Activated naive CD4-positive, alpha-beta T cell treated with anti-CD3 and anti-CD28 coated beads, Interleukin-2, amount 50 U/mL, for 16 hours (primary cell): ENCODE measurements at places on chromosomes 3 and 15.
A peak's percentile ranks its signal among the peaks of the same experiment; 100 is the strongest.

DNA sequence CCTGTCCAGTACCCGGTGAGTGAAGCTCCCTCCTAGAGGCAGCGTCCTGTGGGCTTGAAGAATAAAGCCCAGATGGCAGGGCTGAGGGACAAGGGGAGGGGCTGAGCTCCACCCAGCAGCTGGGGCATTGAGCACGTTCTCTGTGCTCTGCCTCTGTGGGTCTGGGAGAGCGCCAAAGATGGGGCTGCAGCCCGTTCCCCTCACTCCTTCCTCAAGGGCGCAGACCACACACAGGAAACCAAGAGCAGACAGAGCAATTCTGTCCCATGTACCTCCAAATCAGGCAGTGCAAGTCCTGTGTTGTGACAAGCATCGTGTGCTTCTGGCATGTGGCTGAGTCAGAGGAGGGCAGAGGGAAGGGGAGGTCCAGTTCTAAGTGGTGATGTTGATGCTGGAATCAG, 15.7 kb upstream of the KIF23 start:
- DNase-seq = no peak

- DNase-seq = no peak
Observed at GRCh38 chr3:125318871-125319270, 56.3 kb downstream of the ZNF148 start.

DNA sequence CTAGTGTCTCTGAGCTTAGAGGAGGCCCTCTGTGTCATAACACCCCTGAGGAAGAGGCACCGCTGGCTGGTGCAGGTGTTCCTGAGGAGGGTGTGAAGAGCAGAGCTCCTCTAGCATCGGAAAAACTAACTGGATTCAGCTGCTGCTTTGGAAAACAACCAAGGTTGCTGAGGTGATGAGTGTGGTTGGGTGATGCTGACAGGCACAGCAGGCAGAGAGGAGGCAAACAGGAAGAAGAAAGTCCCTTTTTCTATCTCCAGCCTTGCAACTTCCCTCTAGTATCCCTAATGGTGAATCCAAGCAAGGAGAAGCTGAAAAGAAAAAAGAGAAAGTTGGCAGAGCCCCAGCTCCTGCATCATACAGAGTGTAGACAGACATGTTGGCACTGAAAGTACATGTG, 3.8 kb upstream of the OR4F15 start:
- no peak for DNase-seq

DNA sequence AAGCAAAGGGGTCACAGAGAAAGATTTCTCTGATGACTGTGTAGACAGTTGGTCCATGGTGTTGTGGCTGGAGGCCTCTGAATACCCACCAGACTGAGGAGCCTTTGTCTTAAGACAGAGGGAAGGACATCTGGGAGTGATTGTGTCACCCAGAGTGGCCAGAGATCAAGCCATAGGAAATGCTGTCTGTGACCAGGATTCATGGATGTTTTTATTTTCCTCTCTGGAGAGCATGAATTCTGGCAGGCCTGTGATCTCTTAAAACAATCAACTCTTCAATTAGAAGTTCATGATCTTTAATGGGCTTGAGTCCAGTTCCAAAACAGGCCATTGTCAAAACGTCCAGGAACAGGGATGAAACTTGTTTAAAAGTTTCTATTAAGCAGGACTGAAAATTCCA, 198.9 kb upstream of the CTDSPL start:
- no peak for DNase-seq

GRCh38 chr3:134917631-134918030, 122.6 kb downstream of the EPHB1 start:
- no peak for DNase-seq

GRCh38 chr3:69698728-69699127, 40.5 kb upstream of the MITF start:
- DNase-seq = no peak

- no peak for DNase-seq
Observed at GRCh38 chr3:4224331-4224730, 78.8 kb upstream of the SETMAR start.

DNA sequence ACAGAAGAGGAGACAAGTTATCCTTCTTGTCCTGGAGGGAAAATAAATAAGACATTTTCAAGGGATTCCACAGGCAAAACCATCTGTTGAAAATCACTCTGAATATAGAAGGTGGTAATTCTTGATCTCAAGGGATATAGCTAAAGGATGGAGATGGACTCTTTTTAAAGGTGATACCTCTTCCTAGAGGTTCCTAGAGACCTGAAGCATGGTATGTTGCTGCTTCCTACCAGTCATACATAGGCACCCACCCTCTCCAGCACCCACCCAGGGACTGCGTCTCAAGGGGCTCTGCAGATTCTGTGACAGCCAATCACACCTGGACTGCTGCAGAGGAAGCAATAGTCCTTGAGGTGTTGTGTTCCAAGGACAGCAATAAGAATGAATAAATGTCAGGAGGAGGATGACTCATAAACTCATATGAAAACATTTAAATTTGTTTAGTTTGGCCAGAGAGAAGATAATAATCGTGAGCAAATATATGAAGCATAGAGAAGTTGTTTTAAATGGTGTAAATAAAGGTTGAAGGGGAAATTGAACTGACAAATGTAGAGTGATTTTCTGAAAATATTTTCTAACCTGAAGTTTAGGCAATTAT, 741.6 kb upstream of the CBLB start:
- DNase-seq = no peak

- DNase-seq = no peak
Observed at GRCh38 chr15:80615783-80616391, 79.2 kb upstream of the ABHD17C start.

DNA sequence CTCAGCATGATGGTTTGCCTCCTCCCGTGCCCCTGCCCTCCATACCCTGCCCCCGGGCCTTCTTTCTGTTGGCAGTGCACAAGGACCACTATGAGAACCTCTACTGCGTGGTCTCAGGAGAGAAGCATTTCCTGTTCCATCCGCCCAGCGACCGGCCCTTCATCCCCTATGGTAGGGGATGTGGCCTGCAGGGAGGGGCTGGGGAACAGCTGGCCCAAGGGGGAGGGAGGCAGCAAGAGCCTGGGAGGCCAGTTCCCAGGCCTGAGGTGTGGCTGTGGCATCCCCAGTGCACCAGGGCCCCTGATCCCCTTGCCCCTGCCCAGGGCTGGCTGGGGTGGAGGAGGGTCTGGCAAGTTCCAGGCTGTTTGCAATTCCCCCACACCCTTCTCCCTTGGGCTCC, 2.6 kb upstream of the PLA2G4B start:
- no peak for DNase-seq

DNA sequence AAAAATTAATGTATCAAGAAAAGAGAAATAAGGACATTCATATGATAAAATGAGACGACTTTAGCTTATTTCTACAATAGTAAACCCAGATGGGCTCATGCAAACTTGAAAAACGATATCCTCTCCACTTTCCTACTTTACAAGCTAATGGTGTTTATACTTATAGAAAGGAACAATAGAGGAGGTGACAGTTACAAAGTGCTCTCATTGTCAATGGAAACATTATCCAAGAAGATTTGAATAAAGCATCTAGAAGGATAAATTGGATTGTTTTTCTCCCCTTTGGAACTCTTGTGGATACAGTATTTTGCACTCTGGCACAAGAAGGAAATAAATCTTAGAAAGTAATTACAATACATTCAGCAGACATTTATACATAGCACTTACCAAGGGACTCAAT, 20.2 kb upstream of the CCDC66 start:
- DNase-seq = no peak

DNA sequence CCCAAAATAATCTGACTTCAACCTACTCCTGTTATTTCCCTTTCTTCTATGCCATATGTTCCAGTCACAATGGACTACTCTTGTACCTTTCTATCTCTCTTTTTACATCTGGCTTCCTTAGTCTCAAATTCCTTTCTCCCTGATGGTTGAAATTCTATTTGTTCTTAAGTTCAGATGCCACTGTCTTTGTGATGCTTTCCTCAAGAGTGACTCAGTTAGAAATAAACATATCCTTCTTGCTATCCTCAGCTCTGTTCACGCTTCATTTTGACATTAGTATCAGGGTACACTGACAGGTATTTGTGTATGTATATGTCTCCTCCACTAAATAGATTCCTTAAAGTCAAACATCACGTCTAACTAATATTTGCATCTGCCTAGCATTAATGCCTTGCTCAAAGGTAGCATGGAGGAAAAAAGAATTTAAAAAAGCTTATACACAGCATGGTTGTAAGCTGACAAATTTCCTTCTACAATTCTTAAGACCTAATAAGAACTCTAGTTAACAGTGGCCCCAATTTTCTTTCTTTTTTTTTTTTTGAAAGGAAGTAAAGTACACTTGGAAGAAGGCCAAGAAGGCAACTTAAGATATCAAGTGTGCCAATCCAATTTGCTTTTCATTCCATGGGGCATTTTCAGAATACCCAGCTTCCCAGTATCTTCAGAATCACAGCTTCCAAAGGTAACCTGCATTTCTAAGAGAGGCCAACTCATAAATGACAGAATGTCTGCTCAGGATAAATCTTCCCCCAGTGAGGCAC, 58.0 kb downstream of the CHAC1 start:
- DNase-seq = no peak

- no peak for DNase-seq
Observed at GRCh38 chr3:131972091-131972490, 62.7 kb downstream of the CPNE4 start.

DNA sequence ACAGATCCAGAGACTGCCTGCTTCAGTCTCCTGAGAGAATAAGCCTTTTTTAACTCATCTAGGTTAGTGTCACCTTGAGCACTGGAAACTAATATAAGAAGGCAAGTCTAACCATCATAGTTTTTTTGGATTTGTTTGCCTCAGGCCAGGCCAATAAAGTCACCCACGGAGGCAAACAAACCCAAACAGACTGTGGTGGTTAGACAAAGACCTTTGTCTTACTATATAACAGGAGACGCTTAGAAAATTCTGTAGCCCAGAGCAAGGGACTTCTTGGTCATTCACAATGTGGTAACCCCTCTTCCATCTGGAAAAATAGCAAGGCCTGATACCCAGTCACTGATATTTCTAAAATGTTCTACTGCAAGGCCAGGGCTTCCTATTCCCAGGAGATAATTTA, 45.3 kb upstream of the PPP2R3A start:
- no peak for DNase-seq

DNA sequence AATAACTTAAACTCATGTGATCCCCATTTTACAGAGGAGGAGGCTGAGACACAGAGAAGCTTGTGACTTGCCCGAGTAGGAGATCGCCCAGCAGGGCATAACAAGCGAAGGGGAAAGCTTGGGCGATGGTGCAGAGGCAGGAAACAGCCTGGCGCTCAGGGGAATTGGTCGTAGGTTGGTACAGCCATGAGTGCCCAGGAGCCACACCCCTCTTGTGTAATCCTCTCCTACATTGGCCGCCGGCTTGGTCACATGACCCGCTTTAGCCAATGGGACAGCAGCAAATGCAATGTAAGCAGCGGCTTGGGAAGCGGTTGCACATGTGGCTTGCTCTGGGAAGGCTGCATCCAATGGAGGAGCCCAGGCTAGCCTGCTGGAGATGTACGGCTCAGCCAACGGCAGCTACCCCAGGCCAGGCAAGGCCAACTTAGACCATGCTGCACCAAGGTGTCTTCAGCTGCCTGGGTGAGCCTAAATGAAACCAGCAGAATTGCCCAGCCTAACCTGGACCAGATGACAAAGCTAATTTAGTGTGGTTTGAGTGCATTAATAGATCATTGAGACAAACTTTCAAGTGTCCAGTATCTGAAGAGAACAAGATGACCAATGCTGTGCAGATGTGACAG, 50.3 kb upstream of the SLC6A6 start:
- DNase-seq = no peak

DNA sequence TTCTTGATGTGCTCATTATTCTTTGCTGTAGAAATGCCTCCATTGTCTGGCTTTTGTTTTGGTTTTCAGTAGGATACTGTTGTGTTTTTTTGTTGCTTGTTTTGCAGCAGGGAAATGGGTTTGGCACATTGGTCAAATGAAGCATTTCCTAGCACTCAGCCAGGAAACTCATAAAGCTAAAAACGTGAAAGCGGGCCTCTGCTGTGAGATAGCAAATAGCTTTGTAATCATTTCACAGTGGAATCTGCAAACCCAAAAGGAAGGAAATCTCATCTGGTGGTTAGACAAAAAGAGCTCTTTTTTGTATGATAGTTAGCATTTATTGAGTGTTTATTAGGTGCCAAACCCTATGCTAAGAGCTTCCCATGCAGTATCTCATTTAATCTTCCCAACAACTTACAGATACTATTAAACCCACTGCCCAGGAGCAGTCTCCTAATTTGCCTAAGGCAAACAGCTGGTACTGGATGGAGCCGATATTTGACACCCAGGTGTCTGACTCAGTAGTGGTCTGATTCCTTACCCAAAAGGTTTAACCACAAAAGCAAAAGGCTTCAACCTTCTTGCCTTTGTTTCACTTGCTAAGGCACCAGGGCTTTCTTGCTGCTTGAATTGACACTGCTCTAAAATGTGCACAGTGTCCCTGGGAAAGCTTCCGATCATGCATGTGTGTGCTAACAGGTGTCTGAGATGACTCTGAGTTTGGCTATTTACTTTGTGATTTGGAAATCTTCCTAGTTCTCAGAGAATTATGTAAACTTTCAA, 527.9 kb upstream of the MDFIC2 start:
- no peak for DNase-seq

- no peak for DNase-seq
Observed at GRCh38 chr15:66886686-66887273, 178.6 kb upstream of the SMAD3 start.

- no peak for DNase-seq
Observed at GRCh38 chr3:30904996-30905395, 10.5 kb upstream of the GADL1 start.

DNA sequence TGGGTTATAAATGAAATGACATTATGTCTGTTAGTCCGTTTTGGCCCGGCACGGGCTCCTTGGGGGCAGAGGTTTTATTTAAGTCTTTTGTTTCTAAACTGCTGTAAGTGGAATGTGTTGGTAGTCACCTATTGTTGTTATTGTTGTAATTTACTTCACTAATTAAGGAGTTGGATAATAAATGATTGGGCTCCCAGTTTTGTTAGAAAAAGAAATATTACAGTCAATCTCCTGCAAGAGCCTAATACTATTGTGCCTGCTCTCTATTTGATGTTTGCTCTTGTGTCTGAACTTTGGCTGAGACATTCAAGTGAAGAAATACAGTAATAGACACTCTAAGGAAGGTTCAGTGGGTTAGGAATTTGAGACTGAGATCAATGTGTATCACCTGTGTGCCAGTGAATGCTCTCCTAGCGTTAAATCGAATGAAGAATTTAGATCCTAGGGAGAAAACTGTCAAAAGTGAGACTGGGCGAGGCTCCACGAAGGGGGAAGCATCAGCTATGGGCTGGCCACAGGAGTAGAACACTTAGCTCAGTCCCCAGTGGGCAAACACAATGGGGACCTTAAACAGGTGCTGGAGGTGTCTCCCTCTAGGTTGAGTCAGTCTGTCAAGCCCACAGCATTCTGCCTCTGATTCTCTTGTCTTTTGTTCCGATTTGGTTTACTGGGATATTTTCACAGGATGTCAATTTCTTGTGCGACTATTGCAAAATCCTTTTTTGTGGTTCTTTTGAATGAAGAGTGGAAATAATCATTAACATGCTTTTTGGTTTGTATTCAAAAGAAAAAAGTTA, 1.2 kb downstream of the ROBO2 start:
- no peak for DNase-seq

GRCh38 chr3:51706788-51707731, at the start of gene GRM2:
TSS of gene GRM2 (plus strand) at chr3:51707068. CDS start at chr3:51708984, 1,916 bp downstream.
- peak; percentile 33 for DNase-seq

GRCh38 chr15:87736891-87737389, 519.6 kb downstream of the NTRK3 start:
- no peak for DNase-seq

GRCh38 chr15:29692527-29692926, 129.7 kb downstream of the TJP1 start:
- no peak for DNase-seq

- DNase-seq = no peak
Observed at GRCh38 chr3:139110072-139110830, 65.6 kb upstream of the PRR23C start.
